Suppressor macrophage treated with lipopolysaccharide for 1 hour (primary cell): ENCODE measurements at places on chromosomes 5 and 9.

DNA sequence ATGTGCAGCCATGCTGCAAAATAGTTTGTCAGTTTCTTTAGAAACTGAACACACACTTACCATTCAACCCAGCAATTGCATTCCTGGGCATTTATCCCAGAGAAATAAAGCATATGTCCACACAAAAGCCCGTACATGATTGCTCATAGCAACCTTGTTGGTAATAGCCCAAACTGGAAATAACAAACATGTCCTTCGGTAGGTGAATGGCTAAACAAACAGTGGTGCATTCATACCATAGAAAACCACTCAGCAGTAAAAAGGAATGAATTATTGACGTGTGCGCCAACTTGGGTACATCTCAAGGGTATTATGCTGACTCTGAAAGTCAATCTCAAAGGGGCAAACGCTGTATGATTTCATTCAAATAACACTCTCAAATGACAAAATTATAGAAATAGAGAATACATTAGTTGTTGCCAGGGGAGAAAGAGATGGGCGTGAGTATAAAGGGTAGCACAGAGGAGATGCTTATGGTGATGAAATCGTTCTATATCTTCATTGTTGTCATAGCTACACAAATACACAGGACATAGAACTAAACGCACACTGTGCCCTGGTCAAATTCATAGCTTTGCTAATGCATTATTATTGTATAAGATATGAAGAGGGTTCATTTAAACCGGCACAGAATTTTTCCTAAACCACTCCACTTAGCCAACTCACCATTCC is 58.2 kb downstream of the DRD1 start:
- DNase-seq = no peak

GRCh38 chr5:95726811-95727763 is 4.0 kb upstream of the RHOBTB3 start:
- peak; percentile 22 for DNase-seq

DNA sequence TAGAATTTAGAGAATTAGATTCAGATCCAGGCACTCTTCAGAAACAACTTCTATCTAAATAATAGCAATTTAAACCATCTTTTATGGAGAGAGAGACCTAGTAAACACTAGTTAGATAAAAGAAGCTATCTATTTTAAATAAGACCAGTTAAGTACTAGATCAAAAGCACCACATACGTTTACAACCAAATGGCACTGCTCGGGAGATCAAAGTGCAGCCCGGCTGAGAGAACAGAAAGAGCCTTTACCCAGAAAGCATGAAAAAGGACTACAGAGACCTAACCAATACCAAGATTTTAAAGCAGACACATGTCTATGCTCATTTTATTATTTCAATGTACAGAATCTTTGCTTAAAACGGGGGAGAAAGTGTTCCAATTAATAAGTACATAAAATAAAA is 30.8 kb downstream of the LIX1 start:
- no peak for DNase-seq

GRCh38 chr9:106482733-106483132 is 380.2 kb upstream of the ZNF462 start:
- peak; percentile 61 for DNase-seq

GRCh38 chr5:178699681-178700253 is 30.7 kb downstream of the ZNF354A start:
- DNase-seq = no peak

- no peak for DNase-seq
Observed at GRCh38 chr9:36486329-36486932, 86.3 kb upstream of the MELK start.

- DNase-seq = no peak
Observed at GRCh38 chr5:159936686-159937329, 20.5 kb downstream of the ADRA1B start.

DNA sequence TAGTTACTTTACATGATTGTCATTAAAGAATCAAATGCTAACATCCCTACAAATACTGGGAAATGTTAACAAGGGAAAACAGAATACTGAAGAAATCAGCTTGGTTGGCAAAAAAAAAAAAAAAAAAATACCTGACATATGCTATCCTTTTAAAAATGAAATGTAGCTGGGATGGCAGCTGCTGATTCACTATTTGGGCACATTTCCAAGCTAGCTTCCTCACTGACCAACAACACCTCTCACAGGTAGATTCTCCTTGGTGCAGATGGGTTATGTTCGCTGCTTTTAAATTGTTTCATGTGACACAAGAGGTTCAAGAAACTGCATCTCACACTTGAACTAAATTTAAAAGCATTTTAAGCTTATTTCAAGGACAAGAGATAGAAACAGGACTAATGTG is 6.1 kb upstream of the PRUNE2 start:
- no peak for DNase-seq

- no peak for DNase-seq
Observed at GRCh38 chr5:181166812-181167733, 19.7 kb downstream of the OR2V2 start.

DNA sequence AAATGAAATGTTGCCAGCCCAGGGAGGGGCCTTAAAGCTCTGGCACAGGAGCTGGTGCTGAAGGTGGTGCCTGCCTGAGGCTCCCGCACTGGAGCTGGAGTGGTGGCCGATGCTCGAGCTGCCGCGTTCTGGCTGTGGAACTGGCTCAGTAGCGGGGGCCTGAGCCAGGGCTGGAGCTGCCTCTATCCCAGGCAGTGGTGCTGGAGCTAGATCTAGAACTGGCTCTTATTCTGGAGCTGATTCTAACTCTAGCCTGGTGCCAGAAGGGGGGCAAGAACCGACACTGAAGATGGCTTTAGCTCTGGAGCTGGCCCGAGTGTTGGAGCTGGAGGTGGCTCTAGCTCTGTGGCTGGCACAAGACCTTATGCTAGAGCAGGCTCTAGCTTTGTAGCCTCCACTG is 19.2 kb downstream of the OBP2B start:
- DNase-seq = no peak

- no peak for DNase-seq
Observed at GRCh38 chr5:76813982-76814562, 4.8 kb upstream of the F2RL1 start.

DNA sequence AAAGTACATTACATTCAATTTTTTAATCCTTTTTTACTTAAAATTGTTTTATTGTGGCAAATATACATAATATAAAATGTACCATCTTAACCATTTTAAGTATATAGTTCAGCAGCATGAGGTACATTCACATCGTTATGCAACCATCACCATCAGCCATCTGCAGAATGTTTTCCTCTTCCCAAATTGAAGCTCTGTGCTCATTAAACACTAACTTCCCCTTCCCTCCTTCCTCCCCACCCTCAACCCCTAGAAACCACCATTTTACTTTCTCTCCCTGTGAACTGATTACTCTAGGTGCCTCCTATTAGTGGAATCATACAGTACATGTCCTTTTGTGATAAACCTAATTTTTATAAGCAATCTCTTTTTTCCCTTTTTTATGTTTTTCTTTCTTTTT is 15.6 kb downstream of the TEX53 start:
- peak; percentile 33 for DNase-seq

DNA sequence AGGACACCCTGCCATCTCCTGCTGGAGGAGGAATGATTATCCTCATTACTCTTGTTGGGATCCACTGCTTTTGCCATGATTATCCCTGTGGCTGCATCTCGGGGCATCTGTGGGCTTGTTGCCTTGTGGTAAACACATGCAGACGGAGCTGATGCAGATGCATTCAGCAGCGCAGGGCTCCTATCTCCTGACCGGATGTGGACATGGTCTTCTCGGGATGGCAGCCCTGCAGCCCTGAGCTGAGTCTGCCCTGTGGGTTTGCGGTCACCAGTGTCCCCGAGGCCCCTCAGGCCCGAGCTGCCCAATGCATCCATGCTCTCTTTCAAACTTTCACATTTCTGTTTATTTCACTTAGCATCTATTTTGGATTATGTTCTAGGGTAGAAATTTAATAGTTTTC is 250.4 kb upstream of the IRX1 start:
- no peak for DNase-seq

DNA sequence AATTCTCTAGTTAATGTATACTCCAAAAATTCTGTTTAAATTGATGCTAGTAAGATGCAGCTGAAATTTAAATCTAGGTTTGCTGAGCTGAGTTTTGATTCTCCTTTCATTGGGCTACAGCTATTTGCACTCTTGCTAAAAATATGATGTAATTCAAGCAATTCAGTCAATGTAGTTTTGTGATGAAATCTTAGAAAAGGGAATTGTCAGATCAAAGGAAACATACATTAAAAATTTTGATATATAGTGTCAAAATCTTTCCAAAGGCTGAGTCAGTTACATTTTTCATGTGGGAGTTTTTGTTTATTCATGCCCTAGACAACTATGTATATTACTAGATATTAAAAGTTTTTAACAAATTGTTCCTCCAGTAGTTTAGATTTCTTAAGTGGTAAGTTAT is 334.9 kb upstream of the DAB2 start:
- DNase-seq = peak; percentile 65

DNA sequence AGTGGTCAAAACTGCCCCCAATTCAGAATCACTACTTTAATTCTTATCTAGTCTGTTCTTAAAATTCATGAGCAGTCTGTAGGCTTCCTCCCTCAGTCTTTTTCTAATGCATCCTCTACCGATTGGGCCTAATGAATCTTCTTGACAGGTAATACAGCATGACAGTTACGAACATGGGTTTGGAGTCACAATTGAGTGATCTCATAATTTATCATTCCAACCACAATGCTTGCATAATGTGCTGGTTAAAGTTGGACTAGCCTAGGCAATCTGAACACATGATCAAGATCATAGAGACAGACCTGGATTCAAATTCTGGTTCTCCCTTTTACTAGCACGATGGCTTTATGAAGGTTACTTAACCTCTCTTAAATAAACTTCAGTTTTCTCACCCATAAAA is 33.1 kb upstream of the SETD9 start:
- peak; percentile 55 for DNase-seq

- peak; percentile 26 for DNase-seq
Observed at GRCh38 chr5:151318850-151319732, 15.5 kb upstream of the SLC36A3 start.

DNA sequence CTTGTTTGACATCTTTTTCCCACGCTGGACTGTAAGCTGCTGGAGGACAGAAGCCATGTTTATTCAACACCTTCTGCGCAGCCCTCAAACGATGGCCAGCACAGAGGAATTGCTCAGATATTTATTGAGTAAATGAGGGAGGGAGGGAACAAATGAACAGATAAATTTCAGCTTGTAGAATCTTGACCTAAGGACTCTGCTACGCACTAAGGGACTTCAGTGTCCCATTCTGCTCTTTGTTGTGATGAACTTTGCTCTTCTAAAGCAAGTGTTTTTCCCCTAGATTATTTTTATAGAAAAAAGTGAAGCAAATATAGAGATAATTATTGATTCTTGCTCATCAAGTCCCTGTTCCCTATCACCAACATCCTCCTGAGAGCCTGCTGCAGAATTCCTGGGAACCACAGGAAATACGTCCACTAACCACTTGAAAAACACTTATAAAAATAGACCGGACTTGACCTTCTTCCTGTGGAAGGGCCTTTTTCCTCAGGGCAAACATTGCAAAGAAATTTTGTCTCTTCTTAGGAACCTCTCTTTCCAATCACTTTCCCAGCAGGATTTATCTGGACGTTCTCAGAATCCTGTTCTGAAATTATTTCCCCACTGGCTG is 54.9 kb downstream of the FGF1 start:
- DNase-seq = no peak

- DNase-seq = no peak
Observed at GRCh38 chr5:90099099-90099498, 310.5 kb downstream of the CETN3 start.

DNA sequence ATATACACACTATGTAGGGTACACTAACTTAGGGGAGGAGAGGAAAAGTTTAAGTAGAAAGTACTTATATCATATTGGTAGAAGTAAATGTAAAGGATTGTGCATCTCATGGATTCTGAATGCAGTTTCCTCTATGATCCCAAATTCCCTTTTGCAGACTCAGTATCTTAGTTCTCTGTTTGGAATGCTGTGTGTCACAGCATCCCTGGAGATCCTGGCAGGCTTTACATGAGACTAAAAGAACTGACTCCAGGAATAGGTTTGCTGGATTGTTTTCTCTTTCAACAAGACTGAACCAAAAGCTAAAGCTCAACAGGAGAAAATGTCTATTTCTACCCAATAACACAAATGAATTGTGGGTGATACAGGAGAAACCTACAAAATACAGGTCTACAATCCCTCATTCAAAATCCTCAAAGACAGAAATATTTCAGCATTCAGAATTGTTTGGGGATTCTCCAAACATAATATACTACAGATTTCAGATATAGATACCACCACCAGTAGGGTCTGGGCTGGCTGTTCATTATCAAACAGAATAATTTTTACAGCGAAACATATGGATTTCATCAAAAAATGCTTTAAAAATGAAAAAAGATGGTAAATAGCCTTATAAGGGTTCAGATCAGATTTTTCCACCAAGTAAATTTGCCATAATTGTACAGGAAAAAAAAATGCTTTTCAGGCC is 324.7 kb upstream of the GRAMD2B start:
- no peak for DNase-seq

- no peak for DNase-seq
Observed at GRCh38 chr9:135062254-135062653, 25.2 kb upstream of the OLFM1 start.

DNA sequence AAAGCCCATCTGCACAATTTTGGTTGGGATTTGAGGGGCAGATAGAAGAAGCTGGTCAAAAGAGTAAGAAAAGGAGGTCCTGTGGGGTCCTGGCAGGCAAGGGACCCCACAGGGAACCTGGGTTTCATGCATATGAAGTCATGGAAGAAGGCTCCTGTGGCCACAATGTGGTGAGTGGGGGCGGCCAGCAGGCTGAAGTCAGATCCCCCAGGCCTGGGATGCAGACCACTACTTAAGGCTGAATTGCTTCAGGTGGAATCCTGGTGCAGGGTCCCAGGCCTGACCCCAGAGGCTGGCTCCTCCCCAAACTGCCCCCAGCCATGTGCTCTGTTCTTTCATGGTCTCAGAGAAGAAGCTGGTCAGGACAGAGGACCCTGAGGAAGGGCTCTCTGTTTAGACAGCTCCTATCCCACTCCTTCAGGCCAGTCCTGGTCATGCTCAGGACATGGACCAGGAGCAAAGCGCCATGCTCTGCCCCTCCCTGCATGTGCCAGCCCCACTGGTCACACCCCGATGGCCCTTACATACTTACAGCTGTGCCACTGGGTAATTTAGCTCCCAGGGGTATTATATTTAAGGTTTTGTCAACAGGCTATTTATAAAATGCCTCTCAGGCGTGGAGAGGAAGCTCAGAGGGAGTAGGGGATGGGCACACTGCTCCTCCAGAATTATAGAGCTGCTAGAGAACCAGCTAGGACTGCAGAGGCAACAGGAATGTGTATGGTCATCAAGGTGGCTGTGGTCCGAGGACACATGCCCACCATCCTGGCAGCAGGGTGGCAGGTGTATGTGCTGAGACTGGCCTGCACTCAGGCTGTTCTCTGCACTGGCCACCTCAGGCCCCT is 33.4 kb downstream of the C5orf15 start:
- DNase-seq = no peak
